Dermis blood vessel endothelial cell (primary cell): ENCODE measurements at places on chromosomes 13 and 19. TPM values are rescaled to one million over a fixed set of nuclear protein-coding genes. Genes with fewer than 3 reads are reported as not detected.

- DNase-seq, result no peak
Observed at GRCh38 chr13:85347251-85347650, 452.0 kb downstream of the SLITRK6 start.

GRCh38 chr19:7327802-7328201 lies 20.9 kb upstream of the ARHGEF18 start:
- DNase-seq, result no peak

DNA sequence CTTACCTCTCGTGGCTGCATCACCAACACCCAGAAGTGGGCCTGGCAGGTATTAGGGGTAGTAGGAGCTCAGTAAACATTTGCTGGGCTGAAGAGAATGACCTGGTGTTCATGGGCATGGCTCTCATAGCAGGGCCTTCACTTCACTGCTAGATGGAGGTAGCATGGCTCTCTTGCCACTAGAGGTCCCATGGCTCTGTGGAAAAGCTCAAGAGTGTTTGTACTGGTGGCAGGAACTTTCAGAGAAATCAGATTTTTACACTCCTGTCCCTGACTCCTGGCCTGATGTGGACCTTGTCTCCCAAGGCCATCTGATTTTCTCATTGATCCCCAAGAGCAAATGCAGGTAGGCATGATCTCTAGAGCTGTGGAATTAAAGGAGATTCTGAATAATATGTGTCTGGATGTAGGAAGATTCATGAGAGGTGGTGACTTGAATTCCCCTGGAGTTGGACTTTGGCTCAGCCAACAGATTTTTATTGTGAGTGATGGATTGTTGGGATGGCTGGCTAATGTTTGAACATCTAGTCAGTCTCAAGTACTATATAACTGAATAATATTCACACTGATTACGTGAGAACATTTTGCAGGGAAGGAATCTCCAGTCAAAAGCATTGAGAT lies 5.7 kb downstream of the ZNF574 start:
- peak; percentile 85 for DNase-seq

DNA sequence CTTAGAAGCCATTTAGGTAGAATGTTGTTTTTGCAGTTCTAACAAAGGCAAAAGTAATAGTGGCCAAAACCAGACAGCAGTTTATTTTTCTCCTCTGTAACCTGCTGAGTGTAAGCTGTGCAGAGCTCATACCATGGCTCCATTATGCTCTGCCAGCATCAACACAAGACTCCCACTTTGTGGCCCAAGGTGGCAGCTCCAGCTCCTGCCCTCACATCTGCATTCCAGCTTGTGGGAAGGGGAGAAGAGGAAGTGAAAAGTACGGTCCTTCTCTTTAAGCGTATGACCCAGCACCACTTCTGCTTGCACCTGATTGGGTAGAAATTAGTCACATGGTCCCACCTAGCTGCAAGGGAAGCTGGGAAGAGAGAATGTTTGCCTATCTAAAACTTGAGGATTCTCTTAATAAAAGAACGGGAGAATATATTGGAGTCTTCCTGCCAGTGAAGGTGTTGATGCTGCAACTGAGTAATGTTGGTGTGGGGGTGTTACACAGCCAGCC lies 19.2 kb downstream of the ADGRE1 start:
- DNase-seq, result no peak

DNA sequence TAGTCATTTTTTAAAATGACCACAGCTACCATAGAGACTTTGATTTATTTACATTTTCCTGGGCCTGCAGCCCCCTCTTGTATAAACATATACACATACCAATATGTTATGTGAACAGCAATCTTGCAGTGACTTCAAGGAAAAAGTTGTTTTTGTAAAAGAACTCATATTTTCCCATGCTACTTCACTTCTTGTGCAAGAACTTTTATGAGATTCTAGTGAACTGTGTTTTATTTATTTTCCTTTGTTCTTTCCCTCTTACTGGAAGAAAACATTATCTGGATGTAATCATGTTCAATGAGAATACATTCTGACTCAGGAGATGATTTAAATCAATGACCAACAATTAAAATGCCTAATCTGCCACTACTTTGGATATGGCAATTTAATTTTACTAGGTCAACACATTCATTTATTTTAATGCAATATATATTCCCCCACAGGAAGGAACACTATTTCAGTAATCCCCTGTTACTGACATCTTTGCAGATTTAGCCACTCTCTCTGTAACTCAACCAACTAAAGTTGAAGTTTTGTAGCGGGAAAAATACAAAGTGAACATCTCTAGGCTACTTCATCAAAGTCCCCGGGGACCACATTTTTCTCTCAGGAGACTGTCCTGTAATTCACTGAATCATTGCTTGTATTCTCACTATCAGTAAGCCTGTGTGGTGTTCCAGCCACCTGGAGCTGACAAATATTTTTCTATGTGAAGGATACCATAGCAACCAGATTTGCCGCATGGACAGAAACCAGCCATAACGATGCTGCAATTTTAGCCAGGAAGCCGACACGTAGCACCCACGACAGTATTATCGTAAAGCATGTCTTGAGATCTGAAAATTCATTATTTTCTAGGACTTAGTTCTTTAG lies 90.5 kb downstream of the STARD13 start:
- DNase-seq, result peak; percentile 96

DNA sequence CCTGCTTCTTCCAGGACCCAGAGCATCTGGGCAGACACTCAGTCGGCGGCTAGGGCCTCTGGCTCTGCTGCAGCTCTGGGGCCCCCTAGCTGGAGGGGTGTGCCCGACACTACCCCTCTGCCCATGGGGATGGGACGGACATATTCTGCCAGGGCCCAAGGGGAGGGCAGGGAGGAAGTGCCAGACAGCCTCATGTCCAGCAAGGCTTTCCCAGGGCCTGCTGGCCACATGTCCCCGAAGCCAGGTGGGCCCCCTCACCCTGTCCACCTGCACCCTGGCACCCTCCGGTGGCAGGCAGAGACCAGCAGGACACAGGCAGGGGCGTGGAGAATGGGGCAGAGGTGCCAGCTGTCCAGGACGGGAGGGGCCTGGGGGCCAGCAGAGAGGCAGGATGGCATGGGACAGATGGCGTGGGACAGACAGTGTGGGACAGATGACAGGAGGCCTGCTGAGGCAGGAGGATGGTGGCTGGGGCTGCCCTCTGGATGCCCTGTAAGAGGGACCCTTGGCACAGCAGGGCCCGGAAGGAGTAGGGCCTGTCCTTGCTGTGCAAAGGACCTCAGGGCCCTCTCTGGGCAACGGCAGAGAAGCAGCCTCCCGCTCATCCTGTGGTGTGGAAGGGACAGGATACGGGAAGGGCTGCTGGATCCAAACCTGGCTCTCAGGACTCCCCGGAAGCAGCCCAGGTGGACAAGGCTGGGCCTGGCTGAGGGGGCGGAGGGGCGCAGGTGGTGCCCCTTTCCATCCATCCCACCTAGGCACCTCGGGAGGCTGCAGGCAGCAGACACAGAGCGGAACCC lies 29.1 kb downstream of the CEBPG start:
- DNase-seq, result no peak

DAND5 gene
- 0.09 and 0.17 TPM in 2 replicates for total RNA-seq

IRGC gene
- not detected in 2 replicates for total RNA-seq

FUT2 gene
- total RNA-seq, result not detected in 2 replicates

IFNL1 gene
- total RNA-seq, result not detected in 2 replicates

OR1M1 gene
- not detected in 2 replicates for total RNA-seq

CYP4F11 gene
- not detected in 2 replicates for total RNA-seq
